ENCODE measurements at places on chromosomes 6 and 20.

GRCh38 chr6:136696783-136697364, 95.4 kb downstream of the MAP3K5 start:
- DNase-seq: no peak

- no peak for DNase-seq
Observed at GRCh38 chr6:91198588-91199255, 611.9 kb upstream of the MAP3K7 start.

DNA sequence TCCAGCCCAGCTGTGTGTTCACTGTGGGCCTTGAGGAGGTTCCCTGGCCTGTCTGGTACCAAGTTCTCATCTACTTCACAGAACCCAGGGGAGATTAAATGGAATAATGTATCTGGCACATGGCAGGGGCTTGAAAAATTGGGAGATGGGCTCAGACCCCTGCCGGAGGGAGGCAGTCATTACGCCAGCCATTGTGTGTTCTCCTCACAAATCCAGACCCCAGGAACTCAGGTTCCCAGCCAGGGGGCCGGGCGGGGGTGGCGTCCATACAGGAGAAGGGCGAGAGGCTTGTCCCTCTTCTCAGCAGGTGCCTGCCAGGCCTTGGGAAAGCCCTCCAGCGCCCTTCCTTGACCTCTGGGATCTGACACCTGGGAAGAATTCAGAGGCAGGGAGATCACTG, 8.1 kb downstream of the NOL4L start:
- no peak for DNase-seq

DNA sequence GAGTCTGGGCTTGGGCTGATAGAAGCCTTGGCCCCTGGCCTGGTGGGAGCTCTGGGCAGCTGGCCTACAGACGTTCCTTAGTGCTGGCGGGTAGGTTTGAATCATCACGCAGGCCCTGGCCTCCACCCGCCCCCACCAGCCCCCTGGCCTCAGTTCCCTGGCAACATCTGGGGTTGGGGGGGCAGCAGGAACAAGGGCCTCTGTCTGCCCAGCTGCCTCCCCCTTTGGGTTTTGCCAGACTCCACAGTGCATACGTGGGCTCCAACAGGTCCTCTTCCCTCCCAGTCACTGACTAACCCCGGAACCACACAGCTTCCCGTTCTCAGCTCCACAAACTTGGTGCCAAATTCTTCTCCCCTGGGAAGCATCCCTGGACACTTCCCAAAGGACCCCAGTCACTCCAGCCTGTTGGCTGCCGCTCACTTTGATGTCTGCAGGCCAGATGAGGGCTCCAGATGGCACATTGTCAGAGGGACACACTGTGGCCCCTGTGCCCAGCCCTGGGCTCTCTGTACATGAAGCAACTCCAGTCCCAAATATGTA, 957 bp upstream of the VEGFA start:
- DNase-seq: no peak

DNA sequence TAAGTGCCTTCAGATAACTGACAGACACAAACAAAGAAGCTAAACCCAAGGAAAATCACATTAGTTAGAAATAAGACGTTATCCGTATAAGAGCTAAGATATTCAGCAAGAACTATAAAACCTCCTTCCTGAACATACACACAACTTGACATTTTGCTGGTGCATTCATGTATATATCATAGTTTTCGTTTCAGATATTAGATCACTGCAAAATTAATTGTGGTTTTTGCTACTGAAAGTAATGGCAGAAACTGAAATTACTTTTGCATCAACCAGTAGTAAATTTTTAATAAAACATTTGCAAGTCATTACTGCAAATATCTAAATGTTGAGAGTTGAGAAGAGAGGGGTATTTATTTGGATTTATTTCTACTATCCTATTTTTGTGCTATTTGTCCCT, 26.1 kb upstream of the KCNQ5 start:
- DNase-seq: no peak

DNA sequence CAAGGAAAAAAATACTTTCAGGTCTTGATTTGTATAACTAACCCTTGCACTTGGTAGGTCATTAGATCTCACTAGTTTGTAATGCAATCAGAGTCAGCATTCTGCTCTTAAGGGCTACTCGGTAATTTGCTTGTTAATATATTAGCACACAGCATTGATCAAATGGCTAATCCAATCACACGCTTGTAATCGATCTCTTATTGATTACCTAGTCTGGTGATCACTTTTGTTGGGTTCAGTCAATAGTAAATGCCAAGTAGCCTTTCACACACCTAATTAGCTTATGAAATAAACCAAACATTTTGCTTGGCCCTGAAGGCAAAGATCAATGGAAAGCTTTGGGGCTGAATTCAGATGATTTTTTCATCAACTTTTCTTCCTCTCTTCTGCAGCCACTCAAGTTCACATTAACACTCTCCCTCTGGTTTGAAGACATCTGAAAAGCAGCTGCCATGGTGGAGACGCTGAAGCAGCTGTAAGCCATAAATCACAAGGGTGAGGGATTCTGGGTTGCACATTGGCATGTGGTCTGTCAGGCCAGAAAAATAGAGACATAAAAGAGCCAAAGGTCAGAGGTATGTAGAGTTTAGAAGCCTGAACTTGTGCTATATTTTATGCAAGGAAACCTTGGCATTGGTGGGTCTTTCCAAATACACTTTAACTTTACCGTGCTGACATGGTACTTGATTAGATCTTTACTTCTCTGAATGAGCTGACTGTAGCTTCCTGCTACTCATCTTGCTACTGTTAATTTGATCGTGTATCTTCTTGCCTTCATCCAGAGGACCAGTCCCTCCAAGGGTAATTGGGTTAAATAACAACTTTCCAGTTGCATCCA, 234.4 kb downstream of the SIM1 start:
- no peak for DNase-seq

DNA sequence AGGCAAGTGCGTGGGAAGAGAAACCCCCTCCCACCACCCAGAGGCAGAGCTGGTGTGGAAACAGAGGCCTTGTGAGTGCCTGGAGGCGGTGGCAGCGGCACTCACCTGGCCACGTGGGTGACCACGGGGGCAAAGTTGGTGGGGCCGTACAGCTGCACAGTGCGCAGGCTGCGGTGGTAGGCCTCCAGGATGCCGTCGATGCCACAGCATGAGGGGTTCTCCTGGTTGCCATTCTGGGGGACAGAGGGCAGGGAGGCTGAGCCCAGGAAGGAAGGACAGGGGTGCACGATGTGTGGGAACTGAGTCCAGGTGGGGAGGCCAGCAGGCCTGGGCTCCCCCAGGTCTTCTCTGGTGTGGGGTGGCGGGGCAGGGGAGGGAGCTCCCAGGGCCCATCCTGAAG, 47.7 kb downstream of the RAB44 start:
- DNase-seq: no peak

- DNase-seq: no peak
Observed at GRCh38 chr20:48734104-48734749, 93.6 kb downstream of the PREX1 start.

DNA sequence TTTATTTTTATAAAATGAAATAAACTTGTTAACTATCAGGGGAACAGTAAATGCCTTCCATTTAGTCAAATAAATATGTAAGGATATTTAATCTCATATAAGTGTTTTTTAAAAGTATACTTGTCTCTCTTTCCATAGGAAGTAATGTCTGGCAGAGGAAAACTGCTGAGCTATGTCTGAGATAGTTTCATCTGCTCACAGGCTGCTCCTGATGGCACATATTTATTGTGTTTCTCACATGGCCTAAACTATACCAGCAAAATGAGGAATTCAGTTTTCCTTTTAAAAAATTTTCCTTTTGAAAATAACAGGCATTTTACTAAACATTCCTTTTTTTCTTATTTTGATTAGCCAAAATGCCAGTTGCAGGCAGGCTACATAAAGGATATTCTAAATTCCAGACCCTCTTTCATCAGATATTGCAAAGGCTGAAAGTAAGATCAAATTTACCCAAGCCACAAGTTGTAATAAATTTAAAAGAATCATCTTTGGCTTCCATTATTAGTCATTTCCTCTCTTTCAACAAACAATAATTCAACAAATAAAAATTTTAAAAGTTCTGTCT, 60.1 kb upstream of the RNF146 start:
- no peak for DNase-seq

GRCh38 chr20:8287340-8287739, 155.3 kb downstream of the PLCB1 start:
- no peak for DNase-seq

DNA sequence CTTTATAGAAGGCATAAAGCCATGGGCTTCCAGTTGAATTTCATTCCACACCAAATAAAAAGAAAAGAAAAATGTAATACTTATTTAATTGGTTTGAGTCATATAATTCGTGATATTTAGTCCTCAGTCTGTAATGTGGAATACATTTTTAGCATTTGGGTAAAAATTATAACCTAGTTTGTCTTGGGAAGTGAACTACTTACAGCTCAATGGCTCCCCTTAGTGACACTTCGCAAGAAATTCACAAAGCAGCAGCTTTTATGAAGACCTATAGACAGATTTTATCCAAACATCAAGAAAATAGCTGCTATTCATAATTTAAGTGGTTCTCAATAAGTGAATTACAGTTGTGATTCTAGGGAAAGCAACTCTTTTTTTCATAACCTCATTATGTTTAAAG, 72.1 kb downstream of the RSPO3 start:
- DNase-seq: no peak

DNA sequence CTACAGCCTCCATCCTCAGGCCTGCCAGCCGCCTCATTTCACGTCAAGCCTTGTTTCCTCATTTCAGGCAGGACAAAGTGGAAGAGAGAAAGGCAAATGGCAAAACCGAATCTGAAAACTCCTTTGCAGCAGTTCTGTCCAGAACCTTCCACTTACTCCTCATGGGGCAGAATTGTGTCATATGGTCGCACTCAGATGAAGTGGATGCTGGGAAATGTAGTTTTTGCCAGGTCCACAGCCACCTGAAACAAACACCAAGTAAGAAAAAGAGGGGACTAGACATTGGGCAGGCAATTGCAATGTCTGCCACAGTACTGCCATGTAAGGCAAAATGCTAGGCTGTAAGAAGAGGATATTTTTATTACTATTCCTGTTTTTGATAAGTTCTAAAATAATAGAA, 44.9 kb downstream of the ISM1 start:
- no peak for DNase-seq

DNA sequence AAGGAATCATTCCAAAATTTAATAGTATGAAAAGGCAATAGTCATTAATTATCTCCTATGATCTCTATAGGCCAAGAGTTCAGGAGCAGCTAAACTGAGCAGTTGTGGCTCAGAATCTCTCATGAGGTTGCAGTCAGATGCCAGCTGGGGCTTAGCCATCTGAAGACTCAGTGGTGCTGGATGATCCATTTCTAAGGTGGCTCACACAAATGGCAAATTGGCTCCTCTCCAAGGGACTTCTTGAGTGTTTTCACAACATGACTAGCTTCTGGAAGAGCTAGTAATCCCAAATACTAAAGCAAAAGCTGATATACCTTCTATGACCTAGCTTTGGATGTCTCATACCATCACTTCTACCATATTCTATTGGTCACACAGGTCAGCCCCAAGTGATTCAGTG, 104.2 kb downstream of the HAO1 start:
- no peak for DNase-seq

DNA sequence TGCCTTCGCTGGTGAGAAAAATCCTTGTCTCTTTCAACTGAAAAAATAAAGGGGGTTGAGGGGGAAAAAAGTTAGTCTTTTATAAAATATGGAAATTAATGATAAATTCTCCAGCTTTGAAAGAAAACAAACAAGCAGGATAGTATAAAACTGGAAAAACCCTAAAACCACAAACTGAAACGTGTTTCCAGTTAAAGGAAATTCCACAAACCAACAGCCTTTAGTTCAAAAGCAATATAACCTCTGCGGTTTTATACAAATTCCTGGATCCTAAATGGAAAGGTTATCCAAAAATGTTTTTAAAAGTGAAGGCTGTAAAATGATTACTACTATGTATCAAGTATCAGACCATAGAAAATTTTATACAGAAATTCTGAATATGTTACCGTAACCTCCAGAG, 55.6 kb downstream of the BMP5 start:
- no peak for DNase-seq

DNA sequence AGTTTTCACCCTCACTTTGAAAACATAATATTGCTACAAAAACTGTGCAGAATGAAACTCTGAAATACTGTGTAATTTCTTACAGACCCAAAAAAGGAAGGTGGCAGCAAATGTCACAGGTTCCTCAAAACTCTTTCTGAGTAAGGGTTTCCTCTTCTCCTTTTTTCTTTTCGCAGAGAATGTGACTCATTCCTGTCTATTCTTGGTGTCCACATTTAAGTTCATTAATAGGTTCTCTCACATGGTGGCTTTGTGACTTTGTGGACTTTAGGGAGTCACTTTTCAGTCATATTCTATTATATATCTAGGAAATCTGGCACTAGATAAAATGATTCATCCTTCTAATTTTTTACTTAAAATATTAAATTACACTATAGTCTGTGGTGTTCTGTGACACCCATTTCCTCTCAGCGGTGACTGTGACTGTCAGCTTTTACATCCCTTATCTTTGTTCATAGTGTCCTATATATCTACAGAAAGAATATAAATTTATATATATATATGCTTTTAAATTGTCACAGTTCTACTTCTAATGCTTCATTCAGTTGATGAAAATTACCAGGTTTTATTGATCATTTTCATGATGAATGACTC, 126.8 kb upstream of the HCRTR2 start:
- DNase-seq: no peak

DNA sequence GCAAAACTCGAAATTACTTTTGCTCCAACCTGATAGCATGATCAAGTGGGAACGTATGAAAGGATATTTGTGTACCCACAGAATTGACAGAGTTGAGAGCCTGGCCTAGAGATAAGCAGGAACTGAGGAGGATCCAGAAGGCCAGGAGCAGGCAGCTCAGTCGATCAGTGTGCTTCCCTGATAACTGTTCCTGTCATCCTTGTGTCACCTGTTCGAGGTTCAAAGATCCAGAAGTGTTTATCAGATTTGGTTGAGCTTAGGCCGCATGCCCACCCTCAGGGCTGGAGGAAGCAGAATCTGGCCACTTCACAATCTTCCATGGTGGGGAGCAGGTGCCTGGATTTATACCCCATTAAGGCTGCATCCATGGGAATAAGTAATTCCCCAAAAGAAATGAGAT, 124.8 kb downstream of the QRSL1 start:
- no peak for DNase-seq

DNA sequence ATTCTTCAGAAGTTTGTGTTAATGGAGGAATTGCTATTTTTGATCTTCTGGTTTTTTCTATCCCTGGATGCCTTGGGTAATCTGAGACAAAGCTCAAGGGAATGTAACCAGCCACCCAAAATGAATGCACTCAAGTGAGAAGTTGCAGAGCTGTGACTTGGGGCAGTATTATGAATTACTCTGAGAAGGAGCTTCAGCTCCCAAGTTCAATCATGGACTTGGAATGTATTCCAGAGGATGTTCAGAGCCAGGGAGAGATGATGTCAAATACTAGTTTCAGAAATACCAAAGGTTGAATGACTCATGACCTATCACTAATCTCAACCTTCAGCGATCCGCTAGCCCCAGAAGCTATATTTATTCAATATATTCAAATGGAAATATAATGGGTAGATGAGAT, 375.2 kb upstream of the PLCB4 start:
- DNase-seq: no peak

- peak; percentile 45 for DNase-seq
Observed at GRCh38 chr20:58907320-58908137, 55.0 kb downstream of the GNAS start.

GRCh38 chr20:40961686-40962640, 66.7 kb upstream of the TOP1 start:
- no peak for DNase-seq

Data from activated naive CD8-positive, alpha-beta T cell treated with anti-CD3 and anti-CD28 coated beads, Interleukin-2, amount 10 ng/mL, durations not matched to agents 7 days and 5 days (primary cell).